ENCODE measurements at places on chromosomes 11 and 22.
A peak's percentile ranks its signal among the peaks of the same experiment; 100 is the strongest.

- no peak for DNase-seq
These were observed 185.5 kb downstream of the KIRREL3 start for GRCh38 chr11:126815111-126815510.

DNA sequence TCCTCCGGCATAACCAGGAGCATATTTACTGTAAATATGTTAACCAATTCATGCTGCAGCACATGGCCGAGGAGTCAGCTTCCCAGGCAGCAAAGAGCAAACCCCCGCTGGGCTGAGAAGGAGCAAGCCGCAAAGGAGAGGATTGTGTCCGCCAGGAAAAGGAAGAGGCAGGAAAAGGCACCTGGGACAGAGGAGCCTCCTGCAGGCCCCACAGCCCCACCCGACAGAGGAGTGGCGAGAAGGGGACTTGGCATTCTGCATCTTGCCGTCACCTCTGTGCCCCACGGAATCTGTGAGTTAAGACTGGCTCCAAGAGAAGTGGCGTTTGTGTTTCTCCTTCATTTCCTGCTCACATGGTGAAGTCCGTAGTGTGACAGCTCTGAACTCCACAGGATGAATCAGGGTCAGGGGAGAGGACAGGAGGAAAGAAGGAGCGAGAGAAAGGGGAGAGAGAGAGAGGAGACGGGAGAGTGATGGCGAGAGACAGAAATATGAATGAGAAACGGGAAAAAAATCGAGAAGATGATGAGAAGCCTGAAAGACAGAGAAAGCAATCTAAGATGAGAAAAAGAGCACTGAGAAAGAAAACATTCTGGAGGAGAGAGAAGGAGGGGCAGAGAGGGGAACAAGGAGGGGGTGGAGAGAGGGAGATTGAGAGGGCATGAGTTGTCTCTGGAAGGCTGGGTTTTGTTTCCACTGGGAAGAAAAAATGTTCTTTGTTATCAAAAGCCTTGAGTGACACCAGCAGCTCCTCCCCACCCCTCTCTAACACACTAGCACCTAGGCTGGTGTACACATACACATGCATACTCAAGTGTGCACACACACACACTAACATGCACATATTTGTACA is 489.6 kb downstream of the MN1 start:
- no peak for DNase-seq

- peak; percentile 21 for DNase-seq
These were observed 13.0 kb upstream of the CYB5R3 start for GRCh38 chr22:42661985-42662831.

DNA sequence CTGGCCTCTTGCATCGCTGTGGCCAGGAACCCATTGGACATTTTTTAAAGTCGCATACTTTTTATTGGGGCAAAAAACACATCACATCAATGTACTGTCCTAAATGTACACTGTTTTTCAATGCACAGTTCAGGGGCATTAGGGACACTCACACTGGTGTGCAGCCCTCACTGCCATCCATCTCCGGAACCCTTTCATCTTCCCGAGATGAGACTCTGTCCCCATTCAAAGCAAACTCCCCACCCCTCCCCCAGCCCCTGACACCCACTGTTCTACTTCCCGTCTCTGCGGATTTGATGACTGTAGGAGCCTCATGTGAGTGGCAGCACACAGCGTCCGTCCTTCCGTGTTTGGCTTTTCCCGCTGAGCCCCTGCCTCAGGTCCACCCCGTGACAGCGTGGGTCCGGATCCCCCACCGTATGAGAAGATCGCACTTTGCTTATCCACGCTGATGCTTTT is 41.8 kb upstream of the TH start:
- no peak for DNase-seq

- DNase-seq: no peak
These were observed 662 bp downstream of the MUC5B start for GRCh38 chr11:1223346-1224110.

DNA sequence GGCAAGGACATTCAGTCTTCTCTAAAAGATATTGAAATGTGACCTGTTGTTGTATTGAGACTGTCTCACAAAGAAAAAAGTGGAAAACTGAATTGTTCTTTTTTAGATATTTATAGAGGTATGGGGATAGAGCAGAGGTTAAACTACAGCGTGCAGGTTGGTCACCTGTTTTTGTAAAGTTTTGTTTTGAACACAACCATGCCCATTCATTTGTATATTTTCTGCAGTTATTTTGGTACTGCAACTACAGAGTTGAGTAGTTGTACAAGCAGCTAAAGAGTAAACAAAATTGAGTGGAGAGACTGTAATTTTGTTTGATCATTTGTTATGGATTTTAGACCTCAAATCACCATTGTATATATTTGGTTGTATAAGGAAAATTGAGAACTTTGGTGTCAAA is 11.3 kb downstream of the EED start:
- DNase-seq: no peak

DNA sequence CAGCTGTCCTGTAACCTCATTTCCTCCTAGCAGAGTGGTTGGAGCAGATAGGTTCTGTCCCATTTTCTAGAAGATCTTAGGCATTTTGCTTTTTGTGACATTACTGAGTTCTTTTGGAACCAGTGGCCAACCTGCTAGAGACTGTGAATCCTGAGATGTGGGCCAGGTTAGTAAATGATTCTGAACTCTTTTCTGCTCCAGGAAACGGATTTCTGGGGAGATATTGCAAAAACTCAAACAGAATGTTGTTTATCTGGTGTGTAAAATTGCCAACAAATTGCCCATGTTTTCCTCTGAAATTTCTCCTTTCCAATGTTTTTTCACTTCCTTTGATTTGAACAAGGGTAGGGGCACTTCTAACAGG is 32.7 kb downstream of the SLC6A5 start:
- DNase-seq: no peak

DNA sequence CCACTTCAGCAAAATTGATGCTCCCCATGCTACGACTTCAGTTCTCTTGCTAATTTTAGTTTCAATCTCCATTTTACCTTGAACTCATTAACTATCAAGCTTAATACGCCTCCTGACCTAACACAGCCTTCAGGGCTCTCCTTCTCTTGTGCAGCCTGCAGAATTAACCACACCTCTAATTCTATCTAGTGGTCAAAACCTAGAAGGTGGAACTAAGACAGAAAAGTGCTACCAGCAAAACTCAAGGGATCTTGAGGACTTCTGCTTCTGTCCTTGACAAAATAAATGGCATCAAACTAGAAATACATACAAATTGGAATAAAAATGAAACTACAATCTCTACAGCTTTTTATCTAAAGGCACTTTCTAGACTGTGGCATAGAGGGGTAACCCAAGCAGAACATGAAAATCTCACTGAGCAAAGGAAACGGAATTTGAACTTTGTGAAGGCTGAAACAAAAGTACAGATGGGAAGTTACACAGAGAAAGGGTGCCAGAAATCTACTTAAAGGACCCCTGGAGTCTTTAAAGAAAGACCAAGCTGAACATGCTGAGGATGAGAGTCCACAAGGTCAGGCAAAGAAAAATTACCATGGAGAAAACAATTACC is 10.7 kb downstream of the CWF19L2 start:
- no peak for DNase-seq

DNA sequence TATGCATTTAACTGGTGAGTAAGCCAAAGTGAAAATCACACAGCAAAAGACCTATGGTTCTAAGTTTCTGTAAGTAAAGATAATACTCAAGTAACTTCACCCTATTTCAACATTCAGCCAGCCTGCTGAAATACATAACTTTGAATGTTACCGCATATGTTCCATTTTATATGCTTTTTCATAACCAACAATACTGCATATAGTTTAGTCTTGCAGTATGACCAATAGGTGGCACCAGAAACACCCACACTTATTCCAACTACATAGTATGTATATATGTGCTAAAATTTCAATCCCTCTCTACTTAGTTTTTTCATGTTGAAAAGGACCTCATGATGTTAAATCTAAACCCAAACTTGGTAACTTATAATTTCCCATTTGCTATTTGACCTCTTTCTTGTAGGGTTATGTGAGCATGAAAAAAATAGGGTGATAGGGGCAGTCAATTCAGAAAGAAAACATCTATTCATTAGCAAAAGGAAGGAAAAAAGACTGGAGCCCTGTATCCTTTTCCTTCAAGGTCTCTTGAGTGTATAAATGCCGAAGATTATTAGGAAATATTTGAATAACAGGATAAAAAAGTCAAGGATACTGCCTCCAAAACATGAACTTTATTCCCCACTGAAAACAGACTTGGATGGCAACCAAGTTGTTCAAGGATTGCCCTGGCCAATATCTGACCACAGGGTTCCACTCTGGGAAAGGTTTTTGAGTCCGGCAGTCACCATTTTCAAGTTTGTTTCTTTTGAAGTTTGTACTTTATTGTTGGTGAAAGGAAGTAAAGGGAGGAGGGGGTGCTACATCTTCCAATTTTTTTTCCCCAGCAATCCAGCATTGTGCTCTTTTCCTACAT is 23.8 kb upstream of the FZD4 start:
- DNase-seq: no peak

- DNase-seq: no peak
These were observed 62.2 kb upstream of the FADD start for GRCh38 chr11:70140711-70141485.

- DNase-seq: no peak
These were observed 5.4 kb downstream of the LMO1 start for GRCh38 chr11:8258289-8258688.

DNA sequence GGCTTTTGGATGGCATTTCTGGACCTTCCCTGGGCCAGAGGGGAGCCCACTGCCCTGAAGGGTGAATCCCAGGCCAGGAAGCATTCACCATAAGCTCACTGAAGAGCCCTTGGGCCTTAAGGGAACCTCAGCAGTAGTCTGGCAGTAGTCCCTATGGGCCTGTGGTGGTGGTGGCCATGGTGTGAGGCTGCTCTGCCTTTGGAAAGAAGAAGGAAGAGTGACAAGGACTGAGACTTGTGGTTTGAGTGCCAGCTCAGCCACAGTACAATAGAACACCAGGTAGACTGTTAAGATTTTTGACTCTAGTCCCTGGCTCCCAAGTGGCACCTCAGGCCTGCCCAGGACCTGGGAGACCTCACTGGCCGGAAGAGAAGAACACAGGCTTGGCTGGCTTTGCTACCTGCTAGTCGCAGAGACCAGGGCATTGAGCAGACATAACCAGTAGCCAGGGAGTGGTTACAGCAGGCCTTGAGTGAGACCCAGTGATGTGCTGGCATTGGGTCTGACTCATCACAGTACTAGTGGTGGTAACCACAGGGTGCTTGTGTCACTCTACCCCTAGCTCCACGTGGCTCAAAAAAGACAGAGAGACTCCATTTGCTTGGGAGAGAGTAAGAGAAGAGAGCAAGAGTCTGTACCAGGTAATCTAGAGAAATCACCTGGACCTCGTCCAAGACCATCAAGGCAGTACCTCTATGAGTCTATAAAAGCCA is 259.8 kb upstream of the BLID start:
- no peak for DNase-seq

- DNase-seq: no peak
These were observed 109.7 kb upstream of the USP47 start for GRCh38 chr11:11732116-11732515.

- no peak for DNase-seq
These were observed 1.6 kb downstream of the KCNJ1 start for GRCh38 chr11:128865490-128865889.

DNA sequence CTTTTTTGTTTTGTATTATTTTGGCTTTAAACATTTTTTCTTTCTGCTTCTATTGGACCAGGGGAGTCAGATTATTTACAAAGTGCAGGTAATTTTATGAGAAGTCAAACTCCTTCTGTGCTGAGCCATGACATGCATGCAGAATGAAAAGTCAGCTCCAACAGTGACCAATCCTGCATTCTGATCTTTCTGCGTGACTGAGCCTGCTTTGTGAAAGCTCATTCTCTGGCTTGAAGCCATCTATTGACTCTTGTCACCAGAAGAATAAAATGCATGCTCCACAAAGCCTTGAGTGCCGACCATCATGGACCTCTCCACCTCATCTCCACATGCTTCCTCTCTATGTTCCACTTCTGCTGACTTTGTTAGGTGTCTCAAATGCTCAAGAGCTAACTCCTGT is 50.2 kb downstream of the MIAT start:
- DNase-seq: no peak

GRCh38 chr11:102047305-102047924 is at the start of gene CFAP300:
TSS of gene CFAP300 (plus strand) at chr11:102047437. CDS start at chr11:102047471, 34 bp downstream.
- peak; percentile 24 for DNase-seq

Measured in NCI-H2107 (cell line).